Stimulated activated CD4-positive, alpha-beta T cell treated with anti-CD3 and anti-CD28 coated beads, Interleukin-4, amount 100 ng/mL, for 1 hour (primary cell): ENCODE measurements at places on chromosomes 7 and 10.

GRCh38 chr7:150931199-150931869 is 46.8 kb downstream of the KCNH2 start:
- no peak for DNase-seq

GRCh38 chr7:38291650-38292049 is 18.2 kb upstream of the TARP start:
- no peak for DNase-seq

DNA sequence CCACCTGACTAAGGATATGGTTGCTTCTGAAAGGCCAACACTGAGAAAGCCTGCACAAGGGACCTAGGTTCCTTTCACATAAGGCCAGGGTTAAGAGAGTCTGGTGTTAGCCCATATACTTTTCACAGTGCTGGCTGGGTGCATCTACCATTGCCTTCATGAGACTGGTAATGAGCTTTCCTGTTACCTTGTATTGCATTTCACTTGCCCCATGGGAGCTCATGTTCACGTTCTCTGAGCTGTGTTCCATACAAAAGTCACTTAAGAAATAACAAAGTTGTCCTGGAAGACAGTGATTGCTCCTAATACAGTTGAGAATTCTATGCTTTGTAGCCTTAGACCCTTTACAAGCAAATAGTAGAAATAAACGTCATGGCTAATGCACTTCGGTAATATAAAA is 337.8 kb upstream of the TEX47 start:
- DNase-seq = no peak

- DNase-seq = no peak
These were observed 1079.9 kb downstream of the CNTNAP2 start for GRCh38 chr7:147196481-147196880.

DNA sequence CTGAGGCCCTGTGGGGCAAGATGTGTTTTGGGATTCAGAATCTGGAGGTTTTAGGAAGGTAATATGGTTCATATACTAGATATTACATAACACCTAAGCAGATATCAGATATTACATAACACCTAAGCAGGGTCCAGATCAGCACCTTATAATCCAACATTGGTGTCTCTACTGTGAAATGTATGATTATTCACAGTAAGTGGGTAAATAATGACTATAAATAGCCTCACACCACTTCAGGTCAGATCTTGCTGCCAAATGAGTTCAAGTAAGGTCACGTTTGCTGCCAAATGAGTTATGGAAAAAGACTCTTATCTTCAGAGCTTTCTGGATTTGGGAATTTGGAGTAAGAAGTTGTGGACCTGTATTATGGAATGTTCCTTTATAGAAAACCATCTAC is 14.6 kb downstream of the ADRB1 start:
- no peak for DNase-seq
